Stimulated activated CD4-positive, alpha-beta T cell treated with anti-CD3 and anti-CD28 coated beads, Interleukin-2, amount 100 ng/mL, for 48 hours (primary cell): ENCODE measurements at places on chromosomes 2 and 18.
A peak's percentile ranks its signal among the peaks of the same experiment; 100 is the strongest.

DNA sequence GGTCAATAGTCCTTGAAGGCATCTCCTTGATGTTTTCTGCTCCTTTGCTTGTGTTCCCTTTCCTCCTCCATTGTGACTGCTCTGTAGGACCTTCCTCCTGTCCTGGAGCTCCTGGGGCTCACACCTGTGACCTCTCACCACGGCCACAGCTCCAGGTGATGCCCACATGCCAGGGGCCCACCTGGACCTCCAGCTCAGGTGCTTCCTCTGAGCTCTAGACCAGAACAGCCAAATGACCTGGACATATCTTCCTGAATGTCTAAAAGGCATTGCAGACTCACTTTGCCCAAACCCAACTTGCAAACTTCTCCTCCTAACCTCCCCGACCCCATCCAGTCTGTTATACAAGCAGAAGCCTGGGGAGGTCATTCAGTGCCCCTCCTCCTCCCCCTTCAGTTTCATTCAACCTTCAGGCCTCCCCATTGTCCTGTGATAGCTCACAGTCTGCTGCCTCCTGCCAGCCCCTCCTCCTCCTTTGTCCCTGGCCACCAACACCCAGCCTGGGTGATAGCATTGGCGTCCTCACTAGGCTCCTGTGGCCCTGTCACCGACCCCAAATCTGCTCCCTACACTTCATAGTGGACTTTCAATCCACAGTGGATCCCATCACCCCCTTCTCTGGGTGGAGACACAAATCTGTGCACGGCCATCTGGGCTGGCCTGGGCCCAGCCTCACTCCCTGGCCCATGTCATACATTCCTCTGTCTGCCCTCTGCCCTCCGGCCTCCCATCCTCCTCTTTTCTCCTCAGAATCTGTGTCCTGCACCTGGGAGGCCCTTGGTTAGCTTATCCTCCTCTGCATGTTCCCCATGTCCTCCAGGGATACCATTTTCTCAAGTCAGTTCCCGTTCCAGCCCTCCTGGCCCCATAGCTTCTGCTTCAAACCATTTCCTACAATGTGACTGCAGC lies 310.4 kb upstream of the HDAC4 start:
- DNase-seq = no peak

DNA sequence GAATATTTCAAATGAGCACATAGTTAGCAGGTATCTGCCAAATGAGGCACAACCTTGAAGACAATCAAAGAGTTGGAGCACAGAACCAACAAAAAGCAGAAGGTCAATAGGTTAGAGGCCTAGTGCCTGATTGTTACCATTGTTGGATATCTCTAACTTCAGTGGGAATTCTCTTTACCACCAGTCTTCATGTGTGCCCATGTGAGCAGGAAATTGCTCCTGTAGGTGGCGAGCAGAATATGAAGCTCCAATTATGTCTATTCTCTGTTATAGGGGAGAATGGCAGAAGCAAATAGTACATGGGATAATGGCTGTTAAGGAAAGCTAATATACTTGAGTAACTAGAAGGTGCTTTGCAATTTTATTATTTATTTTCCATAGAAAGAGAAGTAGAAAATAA lies 14.9 kb upstream of the ZNF385B start:
- no peak for DNase-seq

GRCh38 chr2:215418064-215418963 lies 17.6 kb downstream of the FN1 start:
- DNase-seq = no peak

- no peak for DNase-seq
Measured at GRCh38 chr2:10525573-10526265, 77.6 kb upstream of the ODC1 start.

- DNase-seq = peak; percentile 39
Measured at GRCh38 chr18:3447068-3447894, 2.7 kb upstream of the TGIF1 start.

- no peak for DNase-seq
Measured at GRCh38 chr2:3319745-3320566, 57.7 kb downstream of the EIPR1 start.

DNA sequence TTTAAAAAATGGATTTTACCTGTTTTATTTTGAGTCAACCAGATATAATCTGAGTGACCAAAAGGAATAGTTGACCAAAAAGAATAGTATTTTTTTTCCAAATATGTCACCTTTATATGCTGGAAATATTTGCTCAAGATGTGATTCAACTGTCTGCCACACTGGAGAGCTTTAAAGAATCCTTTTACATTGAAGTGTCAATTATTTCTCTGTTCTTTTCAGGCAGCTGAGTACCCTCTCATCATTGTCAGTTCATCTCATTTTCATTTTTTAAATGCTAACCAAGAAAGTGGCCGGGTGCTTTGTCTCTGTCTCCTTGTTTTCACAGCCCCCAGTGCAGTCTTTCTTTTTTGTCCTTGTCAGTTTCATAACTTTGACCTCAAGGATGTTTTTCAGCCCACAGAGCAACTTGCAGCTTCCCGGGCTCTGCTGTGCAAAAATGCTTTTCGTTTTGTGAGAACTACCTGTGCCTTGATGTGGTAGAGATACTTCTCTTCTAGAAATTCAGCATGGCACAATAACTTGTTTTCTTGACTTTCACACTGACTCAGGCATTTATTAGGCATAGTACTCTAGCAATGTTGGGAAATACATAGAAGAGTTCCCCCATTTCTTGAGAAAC lies 23.4 kb upstream of the CERS6 start:
- no peak for DNase-seq

- DNase-seq = no peak
Measured at GRCh38 chr2:119739580-119740255, 20.0 kb upstream of the PTPN4 start.

- DNase-seq = no peak
Measured at GRCh38 chr18:78857314-78858150, 122.1 kb upstream of the SALL3 start.

GRCh38 chr2:16525265-16525887 lies 140.3 kb downstream of the CYRIA start:
- peak; percentile 25 for DNase-seq
